ENCODE measurements at places on chromosomes 16 and 17.

DNA sequence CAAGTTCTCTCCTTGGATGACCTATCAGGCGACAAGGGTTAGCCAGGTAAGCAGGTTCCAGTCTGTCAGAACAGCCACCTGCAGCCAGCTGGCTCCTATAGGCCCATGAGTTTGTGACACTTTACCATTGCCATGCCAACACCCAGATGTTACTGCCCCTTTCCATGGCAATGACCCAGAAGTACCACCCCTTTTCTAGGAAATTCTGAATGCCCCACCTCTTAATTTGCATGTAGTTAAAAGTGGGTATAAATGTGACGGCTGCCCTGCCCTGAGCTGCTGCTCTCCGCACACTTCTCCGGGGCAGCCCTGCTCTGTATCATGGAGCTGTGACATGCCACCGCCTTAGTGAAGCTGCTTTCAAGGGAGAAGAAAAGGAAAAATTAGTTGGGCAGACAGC, 10.0 kb upstream of the SECTM1 start:
- DNase-seq, result no peak

DNA sequence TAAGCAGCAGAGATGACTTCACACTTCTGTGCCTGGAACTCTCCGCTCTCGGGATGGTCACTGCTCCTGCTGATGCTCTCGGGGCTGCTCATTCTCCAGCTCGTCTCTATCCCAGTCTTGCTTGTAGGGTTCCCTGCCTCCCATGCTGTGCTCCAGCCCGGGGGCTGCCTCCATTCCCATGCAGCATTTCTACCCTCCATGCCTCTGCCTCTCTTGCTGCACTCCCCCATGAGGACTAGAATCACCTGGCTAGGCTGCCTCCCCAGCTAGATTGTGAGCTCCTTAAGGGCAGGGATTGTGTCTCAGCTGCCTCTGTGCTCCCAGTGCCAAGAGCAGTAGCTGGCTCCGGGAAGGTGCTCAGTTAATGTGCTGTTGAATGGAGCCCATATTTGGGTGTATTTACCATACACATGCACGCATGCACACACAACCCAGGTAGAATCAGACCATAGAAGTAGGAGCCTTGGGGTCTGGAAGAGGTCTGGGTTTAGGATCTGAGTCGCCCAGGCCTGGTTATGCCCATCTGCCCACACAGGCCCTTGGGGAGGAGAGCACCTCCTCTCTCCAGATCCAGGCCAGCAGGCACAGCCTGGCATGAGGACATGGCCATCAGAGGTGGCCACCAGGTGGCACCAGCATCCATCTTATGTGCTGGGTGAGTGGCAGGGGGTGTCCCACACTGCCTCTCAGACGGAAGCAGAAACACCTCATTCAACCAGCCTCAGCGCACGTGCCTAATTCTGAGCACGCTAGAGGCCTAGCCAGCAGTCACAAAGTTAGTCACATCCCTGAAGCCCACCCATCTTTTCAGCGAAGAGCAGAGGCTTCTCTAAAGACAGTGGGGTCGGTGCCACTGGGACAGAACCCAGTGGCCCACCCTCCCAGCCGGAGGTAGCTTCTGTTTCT, 9.3 kb downstream of the GIT1 start:
- DNase-seq, result peak; percentile 92

- DNase-seq, result no peak
Measured at GRCh38 chr17:61314368-61315078, 85.1 kb upstream of the TBX2 start.

GRCh38 chr17:65163990-65164495, 26.9 kb downstream of the RGS9 start:
- no peak for DNase-seq

GRCh38 chr16:69566981-69567680, 1.4 kb downstream of the NFAT5 start:
- no peak for DNase-seq

GRCh38 chr17:34683390-34683789, 104.0 kb downstream of the TMEM132E start:
- DNase-seq, result no peak

DNA sequence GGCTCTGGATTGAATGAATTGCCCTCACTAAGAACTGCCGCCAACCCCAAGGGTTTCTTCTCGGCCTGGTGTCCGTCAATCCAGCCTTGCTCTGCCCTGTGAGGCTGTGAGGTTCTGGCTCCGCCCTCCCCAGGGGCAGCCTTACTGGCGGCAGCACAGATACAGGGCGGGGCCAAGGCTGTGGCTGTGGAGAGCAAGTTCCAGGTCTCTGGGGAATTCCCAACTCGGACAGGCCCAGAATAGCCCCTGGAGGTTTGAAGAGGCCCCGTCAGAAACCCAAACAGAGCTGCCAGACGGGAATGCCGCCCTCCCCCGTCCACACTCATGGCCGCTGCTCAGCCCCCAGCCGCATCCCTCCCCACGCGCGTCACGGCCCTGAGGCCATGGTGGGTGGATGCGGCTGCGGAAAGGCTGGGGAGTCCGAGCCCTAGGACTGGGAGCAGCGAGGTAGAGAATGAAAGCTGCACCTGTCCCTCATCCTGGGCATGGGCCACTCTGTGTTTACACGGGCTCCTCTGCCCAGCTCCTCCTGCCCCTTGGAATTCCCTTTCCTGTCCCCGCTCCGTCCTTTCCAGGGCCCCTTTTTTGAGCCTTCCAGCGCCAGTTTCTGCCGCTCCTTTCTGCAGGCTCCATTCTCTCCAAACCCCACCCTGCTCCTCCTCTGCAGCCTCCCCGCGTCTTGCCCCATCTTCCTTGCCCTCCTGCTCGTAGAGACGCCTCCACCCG, 660 bp upstream of the PRRT2 start:
- peak; percentile 91 for DNase-seq

DNA sequence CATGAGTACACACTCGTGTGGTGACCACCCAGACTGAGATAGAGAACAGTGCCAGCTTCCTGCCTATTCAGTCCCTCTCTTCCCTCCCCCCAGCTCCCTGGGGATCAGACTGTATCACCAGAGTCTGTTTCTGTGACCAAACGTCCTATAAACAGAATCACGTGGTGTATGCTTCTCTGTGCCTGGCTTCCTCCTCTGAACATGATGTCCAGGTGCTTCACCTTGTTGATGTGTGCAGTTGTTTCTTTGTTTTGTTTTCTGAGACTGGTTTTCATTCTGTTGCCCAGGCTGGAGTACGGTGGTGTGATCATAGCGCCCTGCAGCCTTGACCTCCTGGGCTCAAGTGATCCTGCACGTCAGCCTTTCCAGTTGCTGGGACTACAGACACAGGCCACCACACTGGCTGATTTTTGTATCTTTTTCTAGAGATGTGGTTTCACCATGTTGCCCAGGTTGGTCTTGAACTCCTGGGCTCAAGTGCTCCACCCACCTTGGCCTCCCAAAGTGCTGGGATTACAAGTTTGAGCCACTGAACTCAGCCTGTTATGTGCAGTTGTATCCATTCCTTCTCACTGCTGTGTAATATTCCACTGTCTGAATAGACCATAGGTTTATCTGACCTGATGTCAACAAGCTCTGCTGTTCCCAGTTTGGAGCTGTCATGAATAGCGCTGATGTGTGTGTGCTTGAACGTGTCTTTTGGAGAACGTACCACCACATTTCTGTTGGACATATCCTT, 28.9 kb upstream of the PRM1 start:
- no peak for DNase-seq

DNA sequence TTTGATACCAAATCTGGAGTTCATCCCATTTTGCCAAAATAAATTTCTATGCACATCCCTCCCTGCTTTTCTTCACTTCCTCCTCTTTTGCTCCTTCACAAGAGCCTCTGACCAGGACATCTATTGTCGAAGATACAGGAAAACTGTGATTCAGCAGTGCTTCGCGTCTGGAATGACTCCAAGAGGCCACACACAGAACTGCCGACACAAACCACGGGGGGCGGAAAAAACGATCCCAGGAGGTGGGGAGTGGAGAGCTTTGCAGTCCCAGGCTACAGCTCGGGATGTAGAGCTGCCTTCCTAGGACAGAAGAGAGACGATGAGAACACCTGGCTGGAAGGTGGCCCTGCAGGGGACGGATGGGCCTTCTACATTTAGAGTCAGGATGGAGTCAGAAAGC, 102.8 kb downstream of the XYLT1 start:
- DNase-seq, result no peak

DNA sequence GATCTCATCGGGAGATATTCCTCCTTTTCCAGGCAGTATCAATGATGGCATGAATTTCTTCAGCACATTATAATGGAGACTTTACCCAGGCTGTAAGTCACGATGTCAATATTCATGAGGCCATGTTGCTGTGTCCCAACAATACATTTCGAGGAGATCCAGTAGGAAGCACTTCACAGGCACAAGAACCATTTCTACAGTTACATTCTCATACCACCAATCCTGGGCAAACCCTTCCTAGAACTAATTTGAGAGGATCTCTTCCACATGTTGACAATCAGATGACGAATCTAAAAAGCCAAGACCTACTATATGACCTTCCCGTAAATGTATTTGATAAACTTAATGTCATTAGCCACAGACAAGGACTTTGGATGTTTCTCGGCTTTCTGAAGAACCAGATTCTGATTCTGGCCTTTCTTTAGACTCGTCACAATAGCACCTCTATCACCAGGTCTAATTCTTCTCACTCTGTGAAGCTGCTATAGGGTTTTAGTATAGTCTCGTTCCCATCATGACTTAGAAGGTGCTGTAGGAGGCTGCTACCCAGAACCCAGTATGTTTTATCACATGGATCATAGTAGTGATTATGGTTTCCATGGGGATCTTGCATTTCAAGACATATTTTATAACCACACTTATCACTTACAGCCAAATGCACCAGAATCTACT, 40.2 kb downstream of the C16orf87 start:
- DNase-seq, result no peak

DNA sequence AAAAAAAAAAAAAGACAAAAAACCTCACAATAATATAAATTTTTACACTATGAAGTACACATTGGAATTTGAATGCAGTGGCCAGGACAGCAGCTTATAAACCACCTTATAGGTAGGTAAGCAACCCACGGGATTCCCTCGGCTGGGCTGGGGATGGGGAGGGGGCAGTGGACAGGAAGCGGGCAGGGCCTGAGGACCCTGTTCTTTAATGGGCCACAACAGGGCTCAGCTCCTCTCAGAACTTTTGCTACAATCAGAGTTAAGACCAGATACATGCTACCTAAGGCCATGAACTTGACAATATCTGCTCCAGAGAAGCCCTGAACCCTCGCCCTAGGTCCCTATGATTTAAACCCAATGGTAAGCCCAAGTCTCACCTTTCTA, 25.1 kb downstream of the STAT5A start:
- DNase-seq, result no peak

- no peak for DNase-seq
Measured at GRCh38 chr16:75599452-75600277, 23.4 kb downstream of the ADAT1 start.

DNA sequence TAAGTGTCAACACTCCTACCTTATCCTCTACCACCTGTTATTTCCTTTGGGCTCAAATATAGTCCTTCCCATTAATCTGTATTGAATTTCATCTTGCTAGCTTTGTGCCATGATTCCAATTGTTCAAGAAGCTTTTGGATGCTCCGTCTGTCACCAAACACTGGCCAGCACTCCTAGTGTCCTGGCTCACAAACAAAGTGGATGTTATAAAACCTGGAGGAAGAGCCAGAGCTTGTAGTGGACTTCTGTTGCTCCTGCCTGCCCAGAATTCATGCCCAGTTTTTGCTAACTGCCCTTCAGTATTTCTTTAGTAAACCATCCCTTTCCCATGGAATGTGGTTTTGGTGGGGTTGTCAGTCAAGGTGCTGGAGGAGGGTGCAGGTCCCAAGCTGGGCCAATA, 77.2 kb upstream of the HS3ST2 start:
- no peak for DNase-seq

- no peak for DNase-seq
Measured at GRCh38 chr17:49635121-49635520, 42.8 kb downstream of the SPOP start.

GRCh38 chr17:19005137-19005773, 691 bp upstream of the FAM83G start:
- no peak for DNase-seq

DNA sequence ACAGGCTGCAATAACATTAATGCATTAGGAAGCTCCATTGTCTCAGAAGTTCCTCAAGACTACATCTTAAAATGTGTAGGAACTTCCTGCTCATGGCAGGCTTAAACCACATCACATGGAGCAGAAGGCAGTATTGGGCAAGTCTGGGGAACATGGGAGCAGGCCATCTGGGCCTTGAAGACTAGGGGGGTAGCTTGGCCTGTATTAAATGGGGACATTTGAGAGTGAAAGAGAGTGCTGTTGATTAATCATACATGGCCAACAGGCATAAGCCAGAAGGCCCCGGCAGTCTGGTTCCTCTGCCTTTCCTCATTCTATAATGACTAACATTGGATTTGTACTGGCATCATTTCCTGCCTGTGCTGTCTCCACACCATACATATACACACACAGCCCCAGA, 25.2 kb upstream of the SLC5A11 start:
- no peak for DNase-seq

DNA sequence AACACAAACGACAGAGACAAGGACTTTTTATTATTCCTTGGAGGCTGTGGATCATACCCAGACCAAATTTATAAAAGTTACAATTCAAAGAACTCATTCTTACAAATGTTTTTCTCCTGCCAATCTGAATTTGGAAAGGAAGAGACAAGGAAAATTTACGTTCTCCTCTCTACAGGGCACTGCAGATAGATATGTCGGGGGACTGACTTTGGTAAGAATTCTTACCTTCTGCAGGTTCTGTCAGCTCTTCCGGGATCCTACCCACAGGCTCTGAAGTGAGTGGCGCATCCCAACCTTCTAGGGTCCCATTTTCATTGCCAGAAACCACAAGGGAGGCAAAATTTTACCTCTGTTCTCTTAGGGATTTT, 2.2 kb upstream of the SLFN12L start:
- DNase-seq, result no peak

GRCh38 chr17:63960430-63960829, 12.3 kb downstream of the SCN4A start:
- no peak for DNase-seq

DNA sequence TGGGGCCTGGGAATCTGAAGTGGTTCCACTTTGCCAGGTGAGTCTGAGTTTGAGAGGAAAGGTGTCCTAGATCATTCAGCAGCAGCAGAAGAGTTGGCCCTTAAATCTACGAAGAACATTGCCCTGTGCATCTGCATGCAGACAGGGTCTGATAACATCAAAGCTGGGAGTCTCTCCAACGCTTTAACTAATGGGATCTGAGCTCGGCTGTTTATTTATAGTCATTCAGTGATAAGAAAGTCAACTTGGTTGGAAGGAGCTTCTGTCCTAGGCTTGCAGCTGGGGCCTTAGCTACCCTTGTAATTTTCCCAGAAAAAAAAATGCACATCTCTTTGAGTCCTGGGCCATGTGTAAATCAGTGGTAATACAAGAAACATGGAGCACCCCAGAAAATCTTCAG, 418.0 kb upstream of the HSBP1 start:
- no peak for DNase-seq

GRCh38 chr17:41796121-41796895, 9.8 kb upstream of the JUP start:
- no peak for DNase-seq

GRCh38 chr17:20935740-20936139, 107.1 kb downstream of the USP22 start:
- DNase-seq, result no peak

GRCh38 chr17:1606352-1606985, 22.2 kb downstream of the SLC43A2 start:
- no peak for DNase-seq
